ENCODE measurements at places on chromosomes 6 and 20.

- DNase-seq: no peak
These were observed 255.3 kb upstream of the POU3F2 start for GRCh38 chr6:98579079-98579478.

GRCh38 chr6:144683216-144684070 is 398.3 kb downstream of the UTRN start:
- DNase-seq: no peak

GRCh38 chr20:1500496-1500895 is 9.3 kb upstream of the SIRPB2 start:
- no peak for DNase-seq

GRCh38 chr6:1384549-1385128 is 4.7 kb upstream of the FOXF2 start:
- DNase-seq: no peak

GRCh38 chr6:19988555-19988954 is 151.4 kb downstream of the ID4 start:
- no peak for DNase-seq

GRCh38 chr6:45666846-45667245 is 289.1 kb upstream of the SUPT3H start:
- no peak for DNase-seq

GRCh38 chr6:54403096-54403495 is 94.9 kb downstream of the TINAG start:
- no peak for DNase-seq

- peak; percentile 9 for DNase-seq
These were observed 521.6 kb downstream of the CD83 start for GRCh38 chr6:14638906-14639761.

DNA sequence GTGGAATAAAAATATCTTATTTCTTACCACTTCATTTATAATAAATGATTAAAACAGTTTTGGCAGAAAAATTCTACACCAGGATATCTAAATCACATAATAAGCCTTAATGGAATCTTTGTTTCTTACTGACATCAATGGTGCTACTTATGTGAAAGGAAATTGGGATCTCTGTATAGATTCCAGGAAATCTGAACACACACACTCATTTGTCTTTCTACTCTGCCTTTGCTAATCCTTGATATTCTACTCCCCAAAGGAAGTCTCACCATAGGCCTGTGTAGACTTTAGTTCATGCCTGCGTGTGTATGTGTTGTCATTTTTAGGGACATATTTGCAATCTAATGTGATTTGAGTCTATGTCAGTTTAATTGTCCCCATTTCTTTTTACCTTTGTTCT is 7.9 kb downstream of the ADGRB3 start:
- no peak for DNase-seq

DNA sequence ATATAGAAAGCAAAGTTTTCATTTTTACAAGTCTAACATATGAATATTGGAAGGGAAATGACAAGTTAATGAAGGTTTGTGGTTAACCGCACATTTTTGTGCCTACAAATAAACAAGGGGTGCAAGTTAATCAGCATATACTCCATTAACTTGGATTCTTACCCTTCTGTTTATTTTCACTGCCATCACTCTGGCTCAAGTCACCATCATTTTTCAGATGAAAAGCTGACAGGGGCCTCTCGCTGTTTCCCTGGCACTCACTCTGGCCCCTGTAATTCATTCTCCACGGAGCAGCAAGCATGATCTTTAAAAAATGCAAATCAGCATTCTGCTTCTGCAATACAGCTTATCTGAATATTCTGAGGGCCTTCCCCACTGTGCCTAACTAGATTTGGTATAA is 29.8 kb downstream of the APCDD1L start:
- DNase-seq: no peak

DNA sequence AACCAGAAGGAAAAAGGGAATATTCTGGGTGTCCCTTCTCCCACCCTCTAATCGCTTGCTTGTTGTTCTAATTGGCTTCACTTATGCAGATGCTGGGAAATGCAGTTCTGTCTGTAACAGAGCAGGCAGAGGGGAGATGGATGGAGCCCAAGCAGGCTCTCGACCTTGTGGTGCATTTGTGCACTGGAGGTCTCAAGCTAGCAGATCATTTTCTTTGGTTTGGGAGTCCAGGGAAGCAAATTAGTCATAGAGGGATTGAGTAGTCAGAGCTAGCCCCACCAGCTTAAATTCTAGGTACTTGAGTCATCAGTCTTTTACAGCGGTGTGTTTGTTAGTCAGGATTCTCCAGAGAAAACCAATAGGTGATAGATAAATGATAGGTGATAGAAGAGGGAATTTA is 234.7 kb upstream of the ECI2 start:
- no peak for DNase-seq

Data from HFF-Myc (cell line).